ENCODE measurements at places on chromosomes 2 and 18.

DNA sequence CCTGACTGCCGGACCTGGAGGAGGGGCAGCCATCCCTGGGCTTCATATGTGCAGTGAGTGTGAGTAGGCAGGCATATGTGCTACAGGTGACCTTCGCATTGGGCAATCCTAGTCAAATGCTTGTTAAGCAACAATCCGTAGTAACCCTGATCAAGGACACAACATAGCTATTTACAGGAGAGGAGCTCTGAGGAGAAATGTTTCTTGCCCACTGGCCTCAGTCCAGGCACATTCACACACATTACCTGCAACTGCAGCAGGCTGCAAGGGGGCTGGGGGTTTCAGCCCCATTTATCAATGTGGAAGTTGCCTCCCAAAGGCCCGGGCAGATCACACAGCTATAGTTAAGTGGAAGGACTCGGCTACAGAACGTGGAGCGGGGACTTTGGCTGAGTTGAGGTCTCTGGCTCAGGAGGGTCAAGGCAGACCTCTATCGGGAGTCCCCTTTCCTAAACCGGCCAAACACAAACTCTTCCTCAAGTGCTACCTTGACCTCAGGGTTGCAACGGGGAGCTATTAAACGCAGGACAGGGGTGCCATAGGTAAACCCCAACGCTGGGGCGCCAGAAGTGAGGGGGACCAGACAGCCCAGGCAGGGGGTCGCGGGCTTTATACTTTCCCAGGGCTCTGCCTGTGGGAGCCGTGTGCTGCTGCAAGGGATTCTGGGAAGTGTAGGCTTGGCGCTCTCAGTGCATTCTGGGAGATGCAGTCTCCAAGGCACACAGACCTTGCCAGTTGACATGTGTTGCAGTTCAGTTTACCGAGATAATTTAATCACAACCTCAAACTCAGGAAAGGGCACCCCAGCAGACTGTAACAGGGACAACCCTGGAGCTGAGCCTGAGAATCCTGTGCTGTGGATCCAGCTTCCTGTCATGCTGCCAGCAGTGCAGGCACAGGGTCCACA lies 9.4 kb downstream of the KHK start:
- no peaks in the 10 kb centered on the region for H3K36me3 ChIP-seq
- no peak overlapping the region for H3K4me3 ChIP-seq
- no peaks in the 10 kb centered on the region for H3K27me3 ChIP-seq
- H3K4me1 ChIP-seq, result peaks cover 7% of the 10 kb centered on the region
- DNase-seq, result peak; percentile 65

DNA sequence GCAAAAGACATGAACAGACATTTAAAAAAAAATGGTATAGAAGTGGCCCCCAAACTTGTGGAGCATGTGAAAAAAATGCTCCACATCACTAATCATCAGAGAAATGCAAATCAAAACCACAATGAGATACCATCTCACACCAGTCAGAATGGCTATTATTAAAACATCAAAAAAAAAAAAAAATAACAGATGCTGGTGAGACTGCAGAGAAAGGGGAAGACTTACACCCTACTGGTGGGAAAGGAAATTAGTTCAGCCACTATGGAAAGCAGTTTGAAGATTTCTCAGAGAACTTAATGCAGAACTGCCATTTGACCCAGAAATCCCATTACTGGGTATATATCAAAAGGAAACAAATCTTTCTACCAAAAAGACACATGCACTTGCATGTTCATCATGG lies 164.8 kb downstream of the RIT2 start:
- no peak overlapping the region for H3K27ac ChIP-seq
- DNase-seq, result no peak
- H3K4me1 ChIP-seq, result no peaks in the 10 kb centered on the region
- H3K4me3 ChIP-seq, result no peak overlapping the region
- H3K36me3 ChIP-seq, result no peaks in the 10 kb centered on the region

DNA sequence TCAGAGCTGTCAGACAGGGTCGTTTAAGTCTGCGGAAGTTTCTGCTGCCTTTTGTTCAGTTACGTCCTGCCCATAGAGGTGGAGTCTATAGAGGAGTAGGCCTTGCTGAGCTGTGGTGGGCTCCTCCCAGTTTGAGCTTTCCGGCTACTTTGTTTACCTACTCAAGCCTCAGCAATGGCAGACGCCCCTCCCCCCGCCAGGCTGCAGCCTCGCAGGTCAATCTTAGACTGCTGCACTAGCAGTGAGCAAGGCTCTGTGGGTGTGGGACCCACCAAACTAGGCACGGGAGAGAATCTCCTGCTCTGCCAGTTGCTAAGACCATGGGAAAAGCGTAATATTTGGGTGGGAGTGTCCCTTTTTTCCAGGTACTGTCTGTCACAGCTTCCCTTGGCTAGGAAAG lies 86.5 kb downstream of the EFEMP1 start:
- H3K4me1 ChIP-seq, result no peaks in the 10 kb centered on the region
- no peak for DNase-seq
- no peaks in the 10 kb centered on the region for H3K27me3 ChIP-seq
- H3K4me3 ChIP-seq, result no peak overlapping the region
- H3K36me3 ChIP-seq, result no peaks in the 10 kb centered on the region

DNA sequence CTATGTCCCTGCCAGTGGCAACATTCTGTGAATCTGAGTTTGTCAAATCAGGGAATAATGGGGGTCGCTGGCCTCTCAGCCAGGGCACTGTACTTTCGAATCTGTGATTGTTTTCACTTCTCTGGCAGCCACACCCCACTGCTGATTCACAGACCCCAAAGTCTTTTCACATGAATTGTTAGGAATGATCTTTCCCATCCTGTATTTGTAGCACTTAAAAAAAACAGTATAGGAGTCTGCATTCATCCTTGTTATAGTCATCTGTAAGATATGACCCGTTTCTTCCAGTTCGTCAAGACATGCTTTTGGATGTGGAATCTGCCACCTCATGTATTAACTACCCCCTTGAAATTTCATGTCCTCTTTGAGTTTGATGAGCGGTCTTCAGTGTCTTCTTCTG lies 928 bp downstream of the NAGK start:
- H3K27me3 ChIP-seq, result no peaks in the 10 kb centered on the region
- no peak for DNase-seq
- H3K4me3 ChIP-seq, result peak overlapping the region; percentile 98
- H3K4me1 ChIP-seq, result peaks cover 49% of the 10 kb centered on the region

GRCh38 chr18:76803814-76804213 lies 18.5 kb upstream of the ZNF236 start:
- H3K27me3 ChIP-seq, result peaks cover 17% of the 10 kb centered on the region
- H3K27ac ChIP-seq, result no peak overlapping the region
- DNase-seq, result peak; percentile 80
- peaks cover 1% of the 10 kb centered on the region for H3K36me3 ChIP-seq
- H3K4me1 ChIP-seq, result peaks cover 7% of the 10 kb centered on the region
- no peak overlapping the region for H3K4me3 ChIP-seq

GRCh38 chr2:58535182-58535581 lies 294.1 kb upstream of the FANCL start:
- no peaks in the 10 kb centered on the region for H3K4me1 ChIP-seq
- H3K27me3 ChIP-seq, result peaks cover 6% of the 10 kb centered on the region
- no peak overlapping the region for H3K4me3 ChIP-seq
- no peak overlapping the region for H3K27ac ChIP-seq
- H3K36me3 ChIP-seq, result no peaks in the 10 kb centered on the region
- DNase-seq, result no peak

DNA sequence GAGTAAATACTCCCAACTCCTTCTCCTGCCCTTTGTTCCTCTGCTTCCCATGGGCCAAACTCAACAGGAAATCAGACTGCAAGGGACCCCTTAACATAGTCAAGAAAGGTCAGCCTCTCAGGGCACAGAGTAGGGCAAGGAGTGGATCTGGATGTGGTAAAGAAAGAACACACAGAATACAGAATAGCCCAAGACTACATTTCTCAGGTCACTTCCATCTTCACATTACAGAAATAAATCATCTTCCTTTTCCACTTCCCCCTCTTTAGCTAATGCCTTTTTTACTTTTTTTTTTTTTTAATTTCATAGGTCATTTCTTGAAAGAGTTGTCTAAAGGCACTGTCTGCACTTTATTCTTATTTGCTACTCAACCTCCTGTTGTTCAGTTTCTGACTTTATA lies 558.3 kb downstream of the TNS1 start:
- no peak overlapping the region for H3K4me3 ChIP-seq
- no peaks in the 10 kb centered on the region for H3K27me3 ChIP-seq
- no peaks in the 10 kb centered on the region for H3K36me3 ChIP-seq
- no peak overlapping the region for H3K27ac ChIP-seq
- DNase-seq, result no peak

DNA sequence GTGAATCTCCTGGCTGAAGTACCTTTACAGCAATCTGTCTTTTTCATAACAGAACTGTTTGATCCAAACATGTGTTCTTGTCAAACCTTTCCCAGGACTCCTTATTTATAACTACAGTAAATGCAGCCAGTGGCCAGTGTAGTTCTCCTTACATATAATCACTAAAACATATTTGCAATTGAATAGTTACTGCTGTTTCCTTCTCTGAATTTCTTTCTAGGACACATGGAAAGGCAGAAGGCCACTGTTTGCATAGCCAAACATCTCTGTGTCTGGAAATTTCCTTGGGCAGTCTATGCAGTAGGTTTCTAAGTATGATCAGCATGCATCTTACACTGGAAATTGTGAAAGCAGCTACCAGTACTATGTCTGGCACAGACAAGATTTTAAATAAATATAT lies 57.4 kb upstream of the COL3A1 start:
- no peak overlapping the region for H3K4me3 ChIP-seq
- H3K4me1 ChIP-seq, result no peaks in the 10 kb centered on the region
- no peaks in the 10 kb centered on the region for H3K27me3 ChIP-seq
- no peak for DNase-seq
